GM12878 (cell line): ENCODE measurements at places on chromosomes 4 and X. TPM values are rescaled to one million over a fixed set of nuclear protein-coding genes. Genes with fewer than 3 reads are reported as not detected.

Gene GPR50
- total RNA-seq, result not detected in 2 replicates

Gene BMP3
- 0.90 and 1.2 TPM in 2 replicates for total RNA-seq

Gene C4orf51
- not detected in 2 replicates for total RNA-seq

Gene TASL
- 11.8 and 12.4 TPM in 2 replicates for total RNA-seq

Gene MMRN1
- total RNA-seq, result 0.85 and 1.1 TPM in 2 replicates

Gene ASB12
- total RNA-seq, result not detected in 2 replicates

Gene PHOX2B
- total RNA-seq, result not detected in 2 replicates

Gene CXCL6
- not detected in 2 replicates for total RNA-seq

Gene PFKFB1
- total RNA-seq, result 0.35 and 0.38 TPM in 2 replicates

Gene PF4V1
- total RNA-seq, result not detected in 2 replicates

Gene ACE2
- not detected in 2 replicates for total RNA-seq

Gene TBL1X
- 26.3 and 29.5 TPM in 2 replicates for total RNA-seq

Gene UGT2B28
- total RNA-seq, result not detected in 2 replicates

Gene TEX13D
- 0.15 and 0.24 TPM in 2 replicates for total RNA-seq

Gene PDGFRA
- 0.28 and 0.40 TPM in 2 replicates for total RNA-seq
